ENCODE measurements at places on chromosomes 13 and 19.

DNA sequence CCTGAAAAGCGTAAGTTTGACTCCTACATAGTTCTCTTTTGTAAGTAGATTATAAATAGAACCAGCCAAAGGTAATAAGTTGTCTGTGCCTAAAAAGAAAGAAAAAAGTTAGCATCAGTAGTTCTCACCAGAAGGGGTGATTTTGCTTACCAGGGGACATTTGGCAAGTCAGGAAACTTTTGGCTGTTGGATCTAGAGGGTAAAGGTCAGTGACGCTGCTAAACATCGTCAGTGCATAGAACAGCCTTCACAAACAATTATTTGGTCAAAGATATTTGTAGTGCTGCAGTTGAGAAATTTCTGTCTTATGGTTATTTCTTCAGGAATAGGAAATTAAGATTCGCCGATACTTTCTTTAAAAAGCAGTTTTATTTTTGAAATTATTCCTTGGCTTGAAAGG, 2.0 kb downstream of the USPL1 start:
- DNase-seq: no peak

GRCh38 chr13:114047358-114047881, 73.5 kb upstream of the C13orf46 start:
- DNase-seq: no peak

- no peak for DNase-seq
Observed at GRCh38 chr13:30148171-30148754, 159.1 kb downstream of the KATNAL1 start.

DNA sequence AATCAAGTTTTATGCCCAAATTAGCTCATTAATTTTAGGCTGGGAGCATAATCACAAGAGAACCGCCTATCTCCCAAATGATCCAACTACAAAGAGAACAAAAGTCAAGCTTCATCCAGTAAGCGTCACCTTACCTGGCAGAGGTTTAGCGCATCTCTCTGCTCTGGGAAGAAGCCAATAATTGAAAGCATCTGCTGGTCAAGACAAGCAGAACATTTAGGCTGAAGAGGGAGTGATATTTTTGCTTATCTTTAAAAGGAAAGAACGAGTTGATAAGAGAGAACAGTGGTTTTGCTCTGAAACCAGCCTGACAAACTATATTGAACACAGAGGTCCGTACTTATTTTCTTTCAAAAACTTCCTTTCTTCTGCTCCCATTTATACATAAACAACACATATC, 242.1 kb downstream of the ENOX1 start:
- no peak for DNase-seq

DNA sequence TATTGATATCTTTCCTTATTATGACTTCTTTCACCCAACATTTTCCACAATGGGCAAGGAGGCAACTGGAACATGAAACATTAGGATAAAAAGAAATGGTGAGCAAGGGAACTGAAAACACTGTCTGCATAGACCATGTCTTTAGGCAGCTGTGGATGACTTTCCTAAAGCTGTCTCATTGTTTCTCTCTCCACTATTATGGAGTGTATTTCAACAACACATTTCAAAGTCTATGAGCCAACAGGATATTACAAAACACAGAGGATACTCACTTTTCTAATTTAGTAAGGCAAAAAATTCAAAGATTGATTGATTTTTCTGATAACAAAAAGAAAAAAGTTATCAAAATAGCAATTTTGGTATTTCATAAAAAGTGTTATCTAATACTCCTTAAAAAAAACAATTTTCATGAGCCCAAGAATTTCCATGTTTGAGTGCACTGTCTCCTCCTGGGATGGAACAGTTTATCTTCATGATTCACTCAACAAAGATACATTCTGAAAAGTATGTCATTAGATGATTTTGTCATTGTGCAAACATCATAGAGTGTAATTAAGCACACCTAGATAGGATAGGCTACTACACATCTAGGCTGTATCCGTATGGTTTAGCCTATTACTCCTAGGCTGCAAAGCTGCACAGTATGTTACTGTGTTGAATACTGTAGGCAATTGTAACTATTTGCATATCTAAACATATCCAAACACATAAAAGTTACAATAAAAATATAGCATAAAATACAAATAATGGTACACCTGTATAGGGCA, 1568.4 kb downstream of the SLITRK5 start:
- no peak for DNase-seq

- no peak for DNase-seq
Observed at GRCh38 chr13:65584126-65584525, 1646.0 kb downstream of the PCDH9 start.

GRCh38 chr13:44508562-44509077, 67.5 kb downstream of the TSC22D1 start:
- DNase-seq: no peak

DNA sequence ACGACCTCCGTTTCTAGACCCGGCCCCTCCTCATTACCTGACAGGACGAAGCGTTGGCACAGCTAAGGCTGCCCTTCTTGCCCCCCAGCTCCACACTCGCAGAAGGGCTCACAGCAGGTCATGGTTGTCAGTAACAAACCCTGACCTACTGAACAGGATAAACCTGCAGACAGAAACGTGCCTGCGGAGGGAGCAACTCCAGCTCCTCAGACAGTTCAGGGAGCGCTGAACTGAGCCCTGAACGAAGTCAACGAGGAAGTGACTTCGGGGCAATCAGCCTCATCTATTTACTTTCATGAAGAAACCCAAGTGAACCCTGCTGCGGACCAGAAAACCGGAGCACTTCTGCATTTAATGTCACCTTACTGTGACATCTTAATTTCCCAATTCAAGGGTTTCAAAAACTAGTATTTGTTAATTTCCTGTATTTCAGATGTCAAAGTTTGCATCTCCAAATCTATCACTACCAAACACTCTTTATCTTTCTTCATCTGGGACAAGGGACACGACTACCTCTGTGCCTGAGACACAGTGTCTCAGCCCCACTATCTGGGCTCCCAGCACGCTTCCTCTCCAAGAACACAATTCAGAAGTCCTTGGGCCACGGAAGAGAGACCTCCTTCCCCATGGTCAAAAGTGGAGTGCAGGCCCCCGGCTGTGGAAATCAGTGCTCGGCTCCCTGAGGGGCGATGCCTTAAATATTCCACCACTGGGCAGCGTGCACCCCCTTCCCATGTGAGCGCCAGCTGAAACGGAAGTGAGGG, 40.2 kb downstream of the CARS2 start:
- DNase-seq: no peak

DNA sequence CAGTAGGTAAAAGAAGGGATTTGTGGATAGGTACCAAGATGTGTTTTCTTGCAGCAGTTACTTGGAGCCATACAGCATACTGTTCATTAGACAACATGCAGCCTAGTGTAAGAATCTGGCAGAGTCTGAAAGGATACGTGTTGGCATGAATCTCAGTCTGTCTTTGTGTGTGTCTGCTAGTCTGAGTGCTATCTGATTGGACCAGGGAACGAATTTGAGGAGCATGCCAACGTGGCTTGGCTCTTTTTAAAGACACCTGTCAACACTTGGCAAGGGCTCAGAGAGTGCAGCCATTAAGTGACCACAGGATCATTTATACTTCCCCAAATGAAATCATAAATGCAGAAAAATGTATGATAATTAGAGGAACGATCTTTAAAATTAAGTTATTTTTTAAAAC, 27.6 kb upstream of the ATXN8OS start:
- no peak for DNase-seq

DNA sequence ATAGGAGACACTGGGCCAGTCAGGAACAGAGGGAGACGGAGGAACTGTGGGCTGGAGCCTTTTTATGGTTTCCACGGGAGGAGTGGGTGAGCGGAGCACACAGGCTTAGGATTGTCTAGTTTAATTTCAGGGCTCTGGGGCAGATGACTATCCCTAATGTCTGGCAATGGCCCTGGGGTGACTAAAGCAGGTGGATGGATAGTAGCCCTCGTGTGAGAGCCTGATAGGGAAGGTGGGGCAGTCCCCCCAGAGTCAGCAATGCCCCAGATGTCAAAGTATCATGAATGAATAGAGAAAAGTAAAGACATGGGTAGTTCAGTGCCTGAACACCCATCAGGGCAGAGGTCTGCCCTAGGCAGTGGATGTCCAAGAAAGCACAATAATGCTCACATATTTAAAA, 94.2 kb downstream of the ZDHHC20 start:
- DNase-seq: no peak

DNA sequence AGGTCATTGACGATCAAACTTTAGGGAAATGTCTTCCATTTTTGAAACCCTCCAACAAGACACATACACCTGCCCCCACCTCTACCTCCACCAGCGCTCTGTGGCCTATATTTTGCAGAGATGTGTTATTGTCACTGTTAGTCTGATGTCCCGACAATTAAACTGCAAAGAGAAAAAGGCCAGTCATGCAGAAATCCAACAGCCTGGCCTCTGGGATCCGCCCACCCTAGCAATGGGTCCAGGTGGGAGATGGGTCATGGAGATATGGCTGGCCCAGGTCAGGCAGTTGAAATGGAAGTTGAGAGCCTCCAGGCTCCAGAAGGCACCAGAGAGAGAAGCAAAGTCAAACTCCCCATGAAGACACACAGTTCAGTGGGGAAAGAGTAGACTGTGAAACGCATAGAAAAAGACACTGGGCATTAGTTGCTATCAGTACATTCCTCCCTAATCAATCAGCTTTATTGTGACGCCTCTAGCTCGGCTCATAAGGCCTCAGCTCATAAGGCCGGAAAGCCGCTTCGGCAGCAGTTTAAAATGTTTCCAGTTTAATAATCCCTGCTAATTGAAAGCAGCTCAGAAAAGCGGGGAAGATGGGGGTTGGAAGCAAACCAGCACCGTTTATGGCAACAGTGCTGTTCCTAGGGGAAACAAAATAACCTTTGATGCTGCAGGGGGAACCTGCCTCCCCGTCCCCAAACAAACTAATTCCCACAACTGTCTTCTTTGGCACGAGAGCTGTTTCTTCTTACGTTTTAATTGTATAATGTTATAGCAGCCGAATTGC, 239.7 kb upstream of the ZNF507 start:
- no peak for DNase-seq

- no peak for DNase-seq
Observed at GRCh38 chr19:46615966-46616365, 8.9 kb downstream of the PTGIR start.

GRCh38 chr13:39452834-39453233, 150.2 kb downstream of the LHFPL6 start:
- no peak for DNase-seq

DNA sequence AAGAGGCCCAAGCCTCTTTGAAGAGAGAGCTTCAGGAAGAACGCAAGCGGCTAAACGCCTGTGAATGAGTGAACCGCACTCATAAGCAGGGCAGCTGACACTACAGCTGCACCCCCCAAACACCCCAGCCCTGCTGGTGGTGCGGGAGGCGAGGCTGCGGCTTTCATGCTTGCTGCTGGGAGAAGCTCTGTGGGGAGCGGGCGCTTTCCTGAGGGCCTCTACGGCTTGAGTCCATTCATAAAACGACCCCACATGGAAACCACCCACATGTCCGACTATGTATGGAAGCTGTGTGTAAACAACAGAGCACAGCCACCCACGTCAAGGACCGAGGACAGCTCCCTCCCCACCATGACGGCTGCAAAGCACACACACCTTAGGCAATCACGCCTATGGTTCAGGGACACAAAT, 5.5 kb downstream of the AP3D1 start:
- no peak for DNase-seq

DNA sequence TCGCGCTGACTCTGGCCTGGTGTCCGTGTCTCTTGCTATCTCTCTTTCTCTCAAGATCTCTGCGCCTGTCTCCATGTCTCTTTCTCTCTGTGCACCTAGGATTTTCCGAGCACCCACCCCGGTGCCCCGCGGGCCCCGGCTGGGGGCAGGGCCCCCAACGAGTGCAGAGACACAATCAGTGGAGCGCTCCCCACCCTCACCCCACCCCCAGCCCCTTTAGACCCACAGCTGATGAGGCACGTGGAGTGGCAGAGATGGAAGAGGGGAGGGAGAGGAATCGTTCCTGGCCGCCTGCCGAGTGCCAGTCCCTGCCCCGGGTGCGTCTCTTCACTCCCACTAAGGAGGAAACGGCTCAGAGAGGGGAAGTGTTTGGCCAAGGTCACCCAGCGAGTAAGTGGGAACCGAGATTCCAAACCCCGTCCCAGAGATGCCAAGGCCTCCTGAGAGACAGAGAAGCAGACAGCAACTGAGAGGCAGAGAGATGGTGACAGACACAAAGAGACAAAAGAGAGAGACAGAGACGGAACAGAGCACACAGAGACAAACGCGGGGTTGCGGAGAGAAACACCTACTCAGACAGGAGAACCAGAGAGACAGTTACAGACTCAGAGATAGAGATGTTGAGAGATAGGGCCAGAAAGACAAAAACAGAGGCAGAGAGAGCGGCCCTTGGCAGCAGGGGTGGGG, 626 bp upstream of the BCL3 start:
- peak; percentile 29 for DNase-seq

- no peak for DNase-seq
Observed at GRCh38 chr19:7590256-7590655, 5.4 kb upstream of the CAMSAP3 start.

GRCh38 chr19:58325311-58326022, 1.3 kb upstream of the ZSCAN22 start:
- no peak for DNase-seq

DNA sequence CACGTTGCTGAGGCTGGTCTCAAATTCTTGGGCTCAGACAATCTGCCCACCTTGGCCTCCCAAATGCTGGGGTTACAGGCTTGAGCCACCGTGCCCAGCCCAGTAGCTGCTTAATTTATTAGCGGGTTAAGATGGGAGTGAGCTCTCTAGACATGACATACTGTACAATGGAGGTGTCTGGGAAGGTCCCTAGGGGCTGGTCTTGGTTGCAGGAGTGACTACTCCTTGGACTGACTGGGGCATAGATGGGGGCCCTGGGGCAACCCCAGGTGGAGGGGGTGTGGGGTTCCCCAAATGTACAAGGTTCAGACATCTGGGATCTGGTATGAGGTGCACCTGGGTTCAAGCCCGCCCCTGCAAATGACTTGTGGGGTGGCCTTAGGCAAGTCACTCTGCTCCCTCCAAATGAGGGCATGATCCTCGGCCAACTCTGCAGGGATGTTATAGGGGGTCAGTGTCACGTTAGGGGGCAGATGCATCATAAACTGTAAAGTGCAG, 12.8 kb downstream of the CIB3 start:
- DNase-seq: no peak

DNA sequence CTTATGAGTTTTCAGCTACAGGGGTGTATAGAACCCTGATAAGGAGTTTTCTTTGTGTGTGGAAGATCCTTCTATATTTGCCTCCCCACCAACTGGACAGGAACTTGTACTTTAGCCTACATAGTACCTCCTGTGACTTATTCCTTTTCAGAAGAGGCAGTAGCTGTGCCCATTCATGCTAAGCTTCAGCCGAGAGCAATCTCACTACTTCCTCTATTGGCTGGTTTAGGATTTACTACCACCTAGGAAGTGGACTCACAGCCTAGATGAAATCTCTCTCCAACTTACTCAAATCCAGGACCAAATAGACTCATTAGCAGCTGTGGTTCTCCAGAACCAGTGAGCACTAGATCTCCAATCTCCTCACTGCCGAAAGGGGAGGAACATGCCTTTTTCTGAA, 2.3 kb upstream of the REX1BD start:
- no peak for DNase-seq

- no peak for DNase-seq
Observed at GRCh38 chr13:94784066-94784465, 71.7 kb upstream of the SOX21 start.
